ENCODE measurements at places on chromosomes 7 and 10.

DNA sequence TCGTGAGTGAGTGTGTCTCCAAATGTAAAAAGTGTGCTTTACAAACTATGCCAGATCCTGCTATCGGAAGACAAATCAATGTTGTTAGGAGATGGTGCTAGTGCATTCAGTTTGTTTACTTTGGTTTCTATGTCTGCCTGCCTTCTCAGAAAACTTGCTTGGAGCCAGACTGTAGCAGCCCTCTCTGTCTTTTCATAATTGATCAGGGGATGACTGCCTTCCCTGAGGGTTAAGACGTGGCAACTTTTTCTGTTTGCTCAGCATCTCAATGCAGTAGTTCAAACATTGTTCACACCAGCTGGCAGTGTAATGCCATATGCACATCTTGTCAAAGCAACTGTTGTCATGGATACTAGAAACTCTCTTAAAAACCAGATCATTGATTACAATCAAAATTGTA is 118.5 kb downstream of the FOXP2 start:
- no peak for DNase-seq

DNA sequence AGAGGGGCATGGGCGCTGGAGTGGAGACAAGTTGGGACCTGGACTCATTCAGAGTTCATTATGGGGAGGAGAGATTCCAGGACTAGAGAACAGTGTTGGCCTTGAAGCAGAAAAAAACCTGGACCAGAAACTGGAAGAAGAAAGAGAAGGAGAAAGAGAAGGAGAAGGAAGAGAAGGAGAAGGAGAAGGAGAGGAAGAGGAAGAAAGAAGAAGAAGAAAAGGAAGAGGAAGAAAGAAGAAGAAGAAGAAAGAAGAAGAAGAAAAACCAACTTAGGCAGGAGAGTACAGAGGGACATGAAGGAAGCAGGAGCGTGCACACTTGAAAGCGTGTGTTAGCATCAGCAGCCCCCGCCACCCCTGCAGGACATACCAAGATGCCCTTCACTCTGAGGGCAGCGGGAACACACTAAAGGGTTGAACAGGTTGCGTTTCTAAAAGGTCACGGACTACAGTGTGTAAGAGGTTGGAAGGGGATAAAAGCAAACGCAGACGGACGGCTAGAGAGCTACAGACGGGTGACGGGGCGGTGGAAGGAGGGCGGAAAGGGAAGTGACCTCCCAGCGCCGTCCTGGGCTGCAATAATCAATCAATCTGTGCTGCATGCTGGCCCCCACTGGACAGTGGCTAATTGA is 95.3 kb downstream of the SEC61G start:
- no peak for DNase-seq

DNA sequence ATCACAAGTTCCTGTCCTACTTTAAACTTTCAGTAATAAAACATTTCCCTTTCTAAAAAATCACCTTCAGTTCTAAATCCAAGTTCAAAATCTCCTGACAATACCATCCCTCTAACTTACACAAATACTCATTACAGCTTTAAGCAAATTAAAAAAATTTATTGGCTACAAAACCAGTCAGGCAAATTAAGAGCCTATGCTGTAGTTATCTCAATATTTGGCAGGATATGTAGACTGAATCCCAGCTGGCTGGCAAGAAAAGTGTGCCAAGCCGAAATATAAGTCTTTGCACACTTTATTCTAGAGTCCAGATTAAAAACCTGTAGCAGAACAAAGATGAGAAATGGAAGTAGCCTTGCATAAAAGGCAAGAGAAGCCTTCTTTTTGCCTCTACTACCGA is 9.5 kb downstream of the WAPL start:
- no peak for DNase-seq

DNA sequence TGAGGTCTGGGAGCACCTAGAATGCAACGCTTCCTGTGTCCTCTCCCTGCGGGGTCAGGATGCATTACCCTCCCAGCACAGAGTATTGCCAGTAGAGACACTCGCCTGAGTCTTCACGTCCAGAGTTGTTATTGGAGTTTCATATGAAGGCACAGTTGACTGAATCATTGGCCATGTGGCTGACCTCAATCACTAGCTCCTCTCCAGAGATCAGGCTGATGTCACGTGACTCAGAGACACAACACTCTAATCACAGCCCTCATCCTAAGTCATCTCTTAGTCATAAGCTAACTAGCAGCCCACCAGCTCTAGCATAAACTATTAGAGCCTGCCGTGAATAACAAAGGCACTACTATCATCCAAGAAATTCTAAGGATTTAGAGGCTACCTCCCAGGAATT is 107.8 kb downstream of the HECW1 start:
- DNase-seq = no peak

DNA sequence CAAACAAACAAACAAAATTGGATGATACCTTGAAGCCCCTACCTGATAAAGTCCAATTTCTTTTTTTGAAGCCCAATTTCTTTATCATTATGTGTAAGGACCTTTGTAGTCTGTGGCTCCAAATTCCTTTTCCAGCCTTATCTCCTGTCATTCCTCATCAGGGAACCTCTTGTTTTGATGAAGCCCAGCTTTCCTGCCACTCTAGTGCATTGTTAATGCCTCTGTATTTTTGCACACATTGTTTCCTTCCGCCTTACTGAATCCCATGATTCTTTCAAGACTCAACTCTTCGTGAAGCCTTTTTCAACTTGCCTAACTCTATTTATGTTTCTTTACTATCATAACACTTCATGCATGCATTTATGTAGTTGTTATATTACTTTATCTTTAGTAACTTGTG is 3.3 kb downstream of the FBH1 start:
- no peak for DNase-seq

- DNase-seq = no peak
Observed at GRCh38 chr7:35777121-35777520, 23.7 kb upstream of the SEPTIN7 start.

GRCh38 chr10:12348870-12349628 is at the start of gene CAMK1D:
CAMK1D (plus strand) TSS chr10:12349547.
- peak; percentile 81 for DNase-seq

- DNase-seq = no peak
Observed at GRCh38 chr7:52271703-52272102, 763.7 kb upstream of the POM121L12 start.

GRCh38 chr7:145850636-145851035 is 266.0 kb upstream of the CNTNAP2 start:
- DNase-seq = no peak

GRCh38 chr7:85021101-85021704 is 165.7 kb downstream of the SEMA3D start:
- DNase-seq = no peak

DNA sequence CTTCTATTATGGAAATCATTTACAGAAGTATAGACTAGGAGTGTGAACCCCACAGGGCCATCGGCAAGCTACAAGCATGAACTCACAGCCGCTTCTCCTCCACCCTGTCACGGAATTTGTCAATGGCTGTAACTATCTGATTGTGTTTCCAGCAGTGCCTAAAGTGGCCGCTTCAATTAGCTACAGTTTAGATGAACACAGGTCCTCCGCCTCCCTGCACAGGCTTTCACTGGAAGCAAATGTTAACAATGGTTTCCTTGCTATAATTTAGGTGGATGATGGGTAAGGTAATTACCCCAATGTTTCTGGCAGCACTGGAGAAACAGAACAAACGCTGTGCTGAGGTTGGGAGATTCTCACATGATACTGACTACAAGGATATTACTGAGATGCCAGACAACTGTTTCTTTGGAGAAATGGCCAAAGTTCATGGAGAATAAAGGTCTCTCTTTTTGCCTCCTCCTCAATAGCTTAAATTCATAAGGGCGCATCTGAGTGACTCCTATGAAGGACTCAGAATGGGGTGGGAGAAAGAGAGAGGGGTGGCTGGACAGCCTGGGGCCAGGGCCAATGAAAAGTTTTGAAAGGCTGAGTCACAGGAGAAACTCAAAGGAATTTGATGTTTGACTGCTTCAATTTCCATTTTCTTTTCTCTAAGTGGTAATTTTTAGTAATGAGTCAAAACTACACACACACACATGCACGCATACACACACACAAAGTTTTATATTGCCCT is 78.9 kb downstream of the SVIL start:
- DNase-seq = no peak

DNA sequence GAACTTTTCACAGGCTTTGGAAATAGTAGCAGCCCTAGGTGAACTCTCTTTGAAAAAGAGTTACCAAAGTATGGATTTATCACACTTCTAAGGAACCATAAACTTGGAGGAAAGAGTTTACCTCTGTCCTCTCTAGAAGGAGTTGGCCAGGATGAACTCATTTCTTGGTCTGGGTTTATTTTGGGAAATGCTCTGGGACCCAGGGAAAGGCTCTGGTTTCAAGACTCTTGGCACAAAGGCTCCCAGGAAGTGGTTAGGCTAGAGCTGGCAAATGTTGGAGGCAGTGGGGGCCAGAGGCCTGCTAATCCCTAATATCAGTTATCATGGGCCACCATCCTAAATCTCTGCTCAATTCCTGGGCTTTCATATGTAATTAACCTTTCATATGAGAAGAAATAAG is 36.3 kb upstream of the CDK6 start:
- DNase-seq = no peak

DNA sequence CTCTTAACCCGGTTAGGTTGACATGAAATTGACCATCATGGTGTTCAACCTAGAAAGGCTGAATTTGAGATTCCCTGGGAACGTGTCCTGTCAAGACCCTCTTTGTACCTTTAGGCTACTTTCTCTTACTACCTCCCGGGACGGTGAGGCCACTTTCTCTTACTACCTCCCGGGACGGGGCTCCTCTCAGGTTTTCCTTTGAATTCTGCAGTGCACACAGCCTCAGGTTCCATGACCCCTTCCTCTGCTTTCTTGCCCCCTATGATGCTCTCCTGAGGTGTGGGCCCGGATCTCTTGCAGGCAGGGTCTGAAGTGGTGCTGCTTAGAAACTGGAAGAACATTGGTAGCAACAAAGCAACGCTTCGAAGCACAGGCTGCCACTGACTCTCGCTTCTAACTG is 155.3 kb downstream of the CAMK1D start:
- DNase-seq = no peak

GRCh38 chr10:11294831-11295450 is 277.3 kb downstream of the CELF2 start:
- no peak for DNase-seq

DNA sequence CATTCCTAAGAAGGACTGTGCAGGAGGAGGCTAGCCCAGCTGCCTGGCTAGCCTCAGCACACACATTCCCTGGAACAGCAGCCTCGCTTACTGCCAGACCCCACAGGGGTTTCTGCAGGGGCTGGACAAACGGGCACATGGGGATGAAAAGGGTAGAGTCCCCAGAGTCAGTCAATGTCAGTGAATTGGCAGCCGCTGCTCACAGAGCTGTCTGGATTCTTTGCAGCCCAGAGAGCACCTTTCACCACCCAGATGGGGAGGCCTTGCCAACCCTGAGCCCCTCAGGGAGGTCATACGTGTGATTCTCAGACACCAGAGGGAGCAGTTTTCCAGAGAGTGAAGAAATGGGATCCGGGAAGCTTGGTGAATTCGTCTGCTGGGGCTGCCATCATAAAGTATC is 143.3 kb downstream of the KCNMA1 start:
- no peak for DNase-seq

DNA sequence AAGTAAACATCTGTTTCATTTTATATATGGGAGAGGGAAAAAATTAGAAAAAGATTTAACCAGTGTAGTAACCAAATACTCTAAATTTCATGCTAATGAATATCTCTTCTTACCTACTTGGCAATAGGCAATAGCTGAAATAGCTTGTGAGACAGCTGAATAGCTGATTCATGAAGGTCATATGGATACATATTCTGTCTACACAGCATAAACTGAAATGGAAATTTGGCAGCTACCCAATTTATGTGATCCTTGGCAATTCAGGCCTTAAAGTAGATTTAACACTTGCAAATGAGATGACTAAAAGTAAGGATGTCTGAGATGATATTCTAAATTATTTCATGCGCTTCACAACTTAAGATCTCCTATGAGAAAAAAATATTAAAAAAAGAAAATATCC is 261.2 kb upstream of the SEMA3A start:
- DNase-seq = no peak

DNA sequence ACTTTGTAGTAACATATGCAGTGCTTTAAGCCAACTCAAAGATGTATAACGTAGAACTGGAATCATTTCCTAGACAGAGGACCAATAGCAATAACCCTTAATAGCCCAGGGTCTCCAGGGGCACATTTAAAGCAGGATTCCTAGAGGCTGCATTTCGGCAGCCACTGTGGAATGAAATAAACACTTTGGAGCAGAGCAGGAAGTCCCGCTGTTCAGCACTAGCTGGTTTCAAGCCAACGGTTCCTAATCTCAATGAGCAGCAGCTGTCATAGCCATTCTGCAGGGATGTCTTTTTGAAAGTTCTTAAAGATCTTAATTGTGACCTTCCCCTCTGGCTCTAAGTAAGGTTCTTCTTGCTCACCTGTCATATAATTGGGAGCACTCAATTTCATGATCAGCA is 18.4 kb upstream of the MACROH2A2 start:
- no peak for DNase-seq

DNA sequence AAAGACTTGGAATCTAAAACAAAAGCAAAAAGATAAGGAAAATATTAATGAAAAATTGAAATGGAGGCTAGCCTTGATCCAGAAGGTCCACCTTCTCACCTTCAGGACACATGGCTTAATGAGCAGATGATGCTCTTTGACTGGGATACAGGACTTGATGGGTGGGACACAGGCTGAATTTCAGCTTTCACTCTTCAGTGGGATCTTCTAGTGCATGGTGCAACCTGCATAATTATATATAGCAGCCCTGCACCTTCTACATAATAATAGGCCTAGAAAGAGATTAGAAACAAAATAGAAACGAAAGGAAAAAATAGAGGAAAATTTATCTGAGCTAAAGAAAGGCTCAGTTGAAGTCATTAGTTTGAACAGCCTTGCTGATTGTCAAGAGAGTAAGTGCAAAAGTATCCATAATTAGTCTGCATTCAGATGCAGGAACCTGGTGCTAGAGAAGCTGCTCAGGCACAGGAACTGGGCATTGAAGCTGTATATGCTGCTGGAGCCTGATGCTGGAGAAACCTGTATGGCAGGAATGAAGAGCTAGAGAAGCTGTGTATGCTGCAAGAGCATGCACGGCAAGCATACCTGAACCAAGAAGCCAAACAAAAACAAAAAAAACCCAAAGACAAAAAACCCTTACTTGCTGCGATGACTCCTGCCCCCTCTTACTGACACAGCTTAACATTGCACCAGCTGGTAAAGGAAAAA is 19.4 kb downstream of the MKLN1 start:
- DNase-seq = no peak

- DNase-seq = no peak
Observed at GRCh38 chr10:19111501-19112267, 63.1 kb downstream of the MALRD1 start.

All from activated T-helper 1 cell treated with anti-CD3 and anti-CD28 coated beads, Interleukin-2, amount 50 U/mL, for 16 hours (primary cell).